ENCODE measurements at places on chromosomes 11 and 22.

- DNase-seq = no peak
These were observed 21.6 kb upstream of the PEX26 start for GRCh38 chr22:18056161-18056666.

DNA sequence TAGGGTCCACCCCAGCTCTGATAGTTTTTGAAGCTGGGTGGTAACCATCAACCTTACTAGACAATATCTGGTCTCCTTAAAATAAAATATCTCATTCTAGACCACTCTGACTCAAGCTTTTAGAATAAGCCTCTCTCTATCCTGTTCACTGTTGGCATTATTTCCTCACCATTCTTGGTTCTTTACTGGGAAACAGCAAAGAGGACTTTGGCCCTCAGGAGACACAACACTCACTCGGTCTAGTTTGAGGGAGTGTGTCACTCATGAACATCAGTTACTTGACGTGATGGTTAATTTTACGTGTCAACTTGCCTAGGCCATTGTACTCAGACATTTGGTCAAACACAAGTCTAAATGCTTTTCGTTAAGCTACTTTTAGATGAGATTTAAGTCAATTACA, 110.6 kb downstream of the FAM76B start:
- DNase-seq = no peak

DNA sequence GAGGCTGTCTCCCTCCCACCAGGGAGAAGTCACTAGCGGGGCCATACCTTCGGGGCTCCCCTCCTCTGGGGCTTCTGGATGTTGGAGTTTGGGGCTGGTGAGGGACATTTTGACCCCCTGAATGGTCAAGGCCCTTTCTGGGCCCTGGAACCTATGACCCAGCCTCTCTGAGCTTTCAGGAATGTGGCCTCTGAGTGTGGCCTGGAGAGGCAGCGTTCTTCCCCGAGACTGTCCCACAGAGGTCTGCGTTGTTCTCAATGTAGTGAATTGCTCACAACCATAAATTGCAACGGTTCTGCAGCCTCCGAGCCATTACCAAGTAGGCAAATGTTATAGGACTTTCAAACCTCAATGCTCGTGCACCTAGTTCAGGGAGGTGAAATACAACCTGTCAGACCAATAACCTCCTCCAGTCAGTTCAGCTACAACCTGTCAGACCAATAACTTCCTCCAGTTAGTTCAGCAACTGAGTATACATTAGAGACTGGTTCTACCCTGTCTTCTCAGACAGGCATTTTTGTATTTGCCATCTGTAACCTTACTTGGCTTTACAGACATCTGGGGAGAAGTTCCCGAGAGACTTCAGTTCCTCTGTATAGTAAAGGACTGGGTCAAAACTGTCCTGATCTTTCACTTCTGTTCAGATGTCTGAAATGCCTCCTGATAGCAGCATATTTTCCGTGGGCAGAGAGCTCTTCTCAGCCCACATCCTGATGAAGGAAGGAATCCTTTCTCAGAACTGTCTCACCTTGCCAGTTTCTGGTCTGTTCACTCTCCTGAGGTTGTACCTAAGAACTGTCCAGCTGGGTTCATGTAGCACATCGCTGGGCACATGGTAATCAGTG, 34.2 kb downstream of the MICAL2 start:
- no peak for DNase-seq

DNA sequence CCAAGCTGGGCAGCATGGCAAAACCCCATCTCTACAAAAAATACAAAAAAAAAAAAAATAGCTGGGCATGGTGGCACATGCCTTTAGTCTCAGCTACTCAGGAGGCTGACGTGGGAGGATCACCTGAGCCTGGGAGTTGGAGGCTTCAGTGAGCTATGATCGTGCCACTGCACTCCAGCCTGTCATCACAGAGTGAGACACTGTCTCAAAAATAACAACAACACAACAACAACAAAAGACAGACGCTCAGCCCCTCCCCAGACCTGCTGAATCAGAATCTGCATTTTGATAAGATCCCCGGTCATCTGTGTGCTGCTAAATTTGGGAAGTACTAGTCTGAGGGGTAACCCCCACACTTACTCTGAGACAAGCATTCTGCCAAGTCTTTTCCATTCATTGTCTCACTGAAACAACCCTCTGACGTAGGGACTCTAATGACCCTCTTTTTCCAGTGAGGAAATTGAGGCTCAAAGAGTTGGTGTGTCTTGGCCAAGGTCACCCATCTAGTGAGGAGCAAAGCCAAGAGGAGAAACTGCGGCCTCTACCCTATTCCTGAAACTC, 7.5 kb downstream of the NEFH start:
- DNase-seq = no peak

GRCh38 chr11:120058931-120059330, 79.0 kb downstream of the TRIM29 start:
- no peak for DNase-seq

DNA sequence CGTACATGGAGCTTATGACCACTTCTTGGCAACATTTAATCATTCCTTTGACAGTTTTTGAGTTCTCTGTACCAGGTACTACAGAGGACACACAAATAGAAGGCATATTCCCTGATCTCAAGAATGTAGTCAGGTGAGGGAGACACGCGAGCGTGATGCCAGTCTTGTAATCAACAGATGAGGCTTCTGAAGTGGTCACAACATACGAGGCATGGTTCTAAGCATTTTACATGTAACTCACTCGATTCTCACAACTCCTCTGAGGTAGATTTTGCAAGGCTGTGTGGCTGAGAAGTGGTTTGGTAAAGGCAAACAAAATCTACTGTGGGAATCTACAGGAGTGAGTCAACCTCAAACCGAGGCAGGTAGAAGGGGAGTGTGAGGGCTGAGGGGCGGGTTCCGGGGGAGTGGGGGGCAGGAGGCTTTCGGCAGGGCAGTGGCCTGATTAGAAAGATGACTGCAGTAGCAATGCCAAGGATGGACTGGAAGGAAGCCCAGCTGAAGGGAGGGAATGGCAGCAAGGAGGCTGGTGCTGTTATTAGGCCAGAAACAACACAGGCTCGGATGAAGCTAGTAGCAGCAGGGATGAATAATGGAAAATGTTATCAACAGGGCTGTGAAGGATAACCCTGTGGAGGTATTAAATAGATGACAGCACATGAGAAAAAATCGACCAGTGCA, 63.8 kb downstream of the ST14 start:
- DNase-seq = no peak

DNA sequence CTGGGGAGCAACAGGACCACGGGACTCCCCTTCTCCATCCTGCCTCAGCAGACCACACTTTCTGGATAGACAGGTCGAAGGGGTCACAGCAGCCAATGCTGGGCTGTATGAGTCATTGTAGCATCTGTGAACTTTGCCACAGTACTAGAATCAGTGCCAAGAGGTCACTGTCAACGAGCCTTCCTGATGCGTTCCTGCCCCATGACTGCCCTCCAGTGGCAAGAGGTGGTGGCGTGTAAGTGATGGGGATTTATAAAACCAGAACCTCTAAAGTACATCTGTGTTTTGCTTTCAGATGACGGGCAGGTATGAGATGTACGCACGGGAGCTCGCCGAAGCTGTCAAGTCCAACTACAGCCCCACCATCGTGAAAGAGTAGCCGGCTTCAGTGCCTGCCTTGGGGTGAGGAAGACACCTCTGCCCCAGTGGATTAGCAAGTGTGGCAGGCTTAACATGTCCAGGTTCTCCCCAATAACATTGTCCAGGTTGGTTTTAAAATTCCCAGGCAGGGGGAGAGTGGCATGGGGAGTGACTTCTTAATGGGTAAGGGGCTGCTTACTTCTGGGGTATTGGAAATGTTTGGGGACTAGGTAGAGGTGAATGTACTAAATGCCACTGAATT, 29.4 kb downstream of the GUCD1 start:
- DNase-seq = peak; percentile 81

- DNase-seq = peak; percentile 39
These were observed 1.7 kb upstream of the CBX6 start for GRCh38 chr22:38873469-38874411.

All from CD4-positive, alpha-beta T cell treated with Interleukin-1 beta for 1 hour (primary cell).